ENCODE measurements at places on chromosomes 3 and 15.

DNA sequence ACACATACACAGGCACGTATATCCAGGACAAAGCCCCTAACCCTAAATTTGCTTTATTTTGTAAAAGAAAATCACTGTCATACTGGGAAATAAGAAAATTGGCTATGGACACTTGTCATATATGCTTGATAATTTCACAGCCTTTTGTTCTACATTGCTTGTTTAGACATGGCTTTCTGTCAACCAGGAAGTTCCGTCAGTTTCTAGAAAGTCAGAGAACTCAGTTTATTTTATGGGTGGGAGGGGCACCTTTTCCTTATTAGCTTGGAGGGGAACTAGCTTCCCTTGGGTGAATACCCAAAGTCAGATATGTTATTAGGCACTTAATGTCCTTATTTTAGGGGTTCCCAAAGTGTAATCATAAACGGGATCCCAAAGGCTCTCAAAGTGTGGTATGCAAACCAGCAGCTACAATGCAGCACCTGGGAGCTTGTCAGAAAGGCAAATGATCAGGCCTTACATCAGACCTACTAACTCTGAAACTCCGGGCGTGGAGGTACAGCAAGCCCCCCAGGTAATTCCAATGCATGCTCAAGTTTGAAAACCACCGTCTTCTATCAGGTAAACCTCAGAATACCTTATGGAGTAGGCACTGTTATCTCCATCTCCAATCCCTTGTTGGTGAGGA is 50.1 kb downstream of the CADPS start:
- DNase-seq, result no peak

- DNase-seq, result no peak
Measured at GRCh38 chr15:56736881-56737707, 3.8 kb upstream of the ZNF280D start.

DNA sequence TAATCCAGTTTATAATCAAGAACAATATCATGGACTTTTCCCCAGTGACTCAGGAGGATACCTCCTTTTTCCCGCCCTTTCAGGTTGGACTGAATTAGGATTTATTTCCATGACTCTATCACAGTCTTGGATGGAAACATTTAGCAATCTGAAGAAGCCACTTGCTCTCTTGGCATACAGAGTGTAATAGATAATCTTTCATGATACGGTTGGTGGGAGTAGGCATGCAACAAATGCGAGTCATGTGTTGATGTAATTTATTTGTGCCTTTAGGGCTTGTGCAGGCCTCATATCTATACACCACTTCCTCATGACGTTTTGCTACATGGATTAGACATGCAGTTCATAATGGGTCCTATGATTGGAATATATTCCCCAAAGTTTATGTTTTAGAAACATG is 54.2 kb upstream of the MCTP2 start:
- DNase-seq, result no peak

GRCh38 chr3:1404270-1404962 is 311.6 kb downstream of the CNTN6 start:
- peak; percentile 66 for DNase-seq

DNA sequence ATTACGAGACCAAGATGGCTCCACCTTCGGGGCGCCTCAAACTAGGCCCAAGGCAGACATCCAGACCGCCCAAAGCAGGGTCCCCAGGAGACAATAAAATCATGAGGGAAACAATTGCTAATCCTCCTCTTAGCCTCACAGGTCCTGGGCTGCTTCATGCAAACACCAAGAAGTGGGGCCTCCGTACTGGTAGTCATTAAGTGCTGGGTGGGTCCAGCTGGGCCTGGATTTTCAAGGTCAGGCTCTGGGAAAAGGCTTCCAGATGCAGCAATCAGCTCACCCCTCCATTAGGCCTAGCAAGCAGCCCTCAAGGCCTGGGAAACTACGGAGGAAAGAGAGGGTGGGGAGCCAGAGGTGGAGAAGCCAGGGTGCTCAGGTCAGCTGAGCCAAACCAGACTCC is 634 bp downstream of the FBXL22 start:
- DNase-seq, result no peak

- DNase-seq, result no peak
Measured at GRCh38 chr3:23239211-23240068, 36.3 kb downstream of the UBE2E2 start.

DNA sequence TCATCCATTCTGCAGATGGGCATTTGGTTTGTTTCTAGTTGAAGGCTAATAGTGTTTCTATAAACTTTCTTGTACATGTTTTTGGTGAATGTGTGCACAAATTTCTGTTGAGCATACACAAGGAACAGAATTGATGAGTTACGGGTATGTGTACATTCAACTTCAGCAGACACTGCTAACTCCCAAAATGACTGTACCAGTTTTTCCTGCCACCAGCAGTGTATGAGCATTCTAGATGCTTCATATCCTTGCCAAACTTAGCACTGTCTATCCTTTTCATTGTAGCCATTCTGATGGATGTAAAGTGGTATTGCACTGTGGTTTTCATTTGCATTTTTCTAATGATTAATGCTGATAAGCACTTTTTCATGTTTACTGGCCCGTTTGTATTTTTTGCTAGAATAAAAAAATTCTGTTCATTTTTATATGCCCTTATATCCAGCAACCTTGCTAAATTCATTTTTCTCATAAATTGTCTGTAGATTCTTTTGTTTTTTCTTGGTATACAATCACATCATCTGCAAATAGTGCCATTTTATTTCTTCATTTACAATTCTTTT is 110.2 kb downstream of the ATP1B3 start:
- no peak for DNase-seq

- DNase-seq, result no peak
Measured at GRCh38 chr3:43180027-43180426, 74.1 kb upstream of the POMGNT2 start.

DNA sequence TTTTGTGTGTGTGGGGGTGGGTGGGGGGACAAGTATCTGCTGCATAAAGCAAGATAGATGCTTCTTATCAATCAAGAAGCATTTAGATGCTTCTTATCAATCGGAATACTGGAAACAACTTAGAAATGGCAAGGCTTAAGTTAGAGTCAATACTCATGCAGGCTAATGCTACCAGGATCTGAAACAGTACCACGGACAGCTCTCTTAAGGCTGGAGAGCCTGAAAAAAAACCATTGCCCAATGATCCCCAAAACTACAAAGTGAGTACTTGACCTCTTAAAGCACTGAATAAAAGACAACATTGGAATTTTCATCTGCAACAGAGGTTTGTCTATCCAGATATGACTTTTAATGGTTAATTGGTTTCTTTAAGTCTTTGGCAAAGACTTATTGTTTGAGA is 262.3 kb downstream of the GAP43 start:
- DNase-seq, result no peak

- DNase-seq, result no peak
Measured at GRCh38 chr15:70556151-70556741, 207.1 kb downstream of the UACA start.

DNA sequence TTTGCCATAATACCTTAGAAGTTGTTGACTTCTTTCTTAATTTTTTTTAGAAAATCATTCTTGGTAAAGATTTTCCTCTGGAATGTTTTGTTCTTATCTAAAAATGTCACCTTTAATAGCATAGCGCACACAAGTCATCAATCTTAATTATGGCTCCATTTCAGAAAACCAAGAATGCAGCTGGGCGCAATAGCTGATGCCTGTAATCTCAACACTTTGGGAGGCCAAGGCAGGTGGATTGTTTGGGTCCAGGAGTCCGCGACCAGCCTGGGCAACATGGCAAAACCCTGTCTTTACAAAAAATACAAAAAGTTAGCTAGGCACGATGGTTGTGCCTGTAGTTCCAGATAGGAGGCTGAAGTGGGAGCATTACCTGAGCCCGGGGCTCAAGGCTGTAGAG is 125.6 kb upstream of the EOMES start:
- DNase-seq, result no peak

DNA sequence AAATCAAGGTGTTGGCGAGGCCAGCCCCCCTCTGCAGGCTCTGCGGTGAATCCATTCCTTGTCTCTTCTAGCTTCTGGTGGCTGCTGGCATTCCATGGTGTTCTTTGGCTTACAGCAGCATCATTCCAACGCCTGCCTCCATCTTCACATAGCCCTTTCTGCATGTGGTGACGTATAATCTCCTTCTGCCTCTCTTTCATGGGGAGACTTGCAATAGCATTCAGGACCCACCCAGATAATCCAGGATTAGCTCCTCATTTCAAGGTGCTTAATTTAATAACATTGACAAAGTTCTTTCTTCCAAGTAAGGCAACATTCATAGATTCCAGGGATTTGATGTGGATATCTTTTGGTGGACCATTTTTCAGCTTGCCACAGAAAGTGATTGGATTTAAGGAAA is 35.8 kb downstream of the ISG20 start:
- DNase-seq, result no peak

DNA sequence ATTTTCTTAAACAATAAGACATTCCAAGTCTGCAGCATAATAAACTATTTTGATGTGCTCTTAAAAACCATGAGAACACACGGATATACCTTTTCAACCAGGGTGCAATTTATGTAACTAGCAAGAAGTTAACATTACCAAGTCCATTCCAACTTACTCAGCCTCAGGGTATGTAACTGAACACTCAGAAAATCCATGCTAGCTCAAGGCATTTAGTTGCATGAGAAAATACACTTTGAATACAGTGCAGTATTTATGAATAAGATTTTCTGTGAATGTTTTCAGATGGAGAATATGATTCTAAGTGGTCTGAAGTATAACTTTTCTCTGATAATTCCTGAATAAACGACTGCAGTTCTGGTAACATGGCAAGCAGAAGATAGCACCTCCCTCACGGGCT is 124.3 kb downstream of the SNRK start:
- no peak for DNase-seq

GRCh38 chr3:190319660-190320059 is 2.6 kb downstream of the CLDN1 start:
- peak; percentile 75 for DNase-seq

DNA sequence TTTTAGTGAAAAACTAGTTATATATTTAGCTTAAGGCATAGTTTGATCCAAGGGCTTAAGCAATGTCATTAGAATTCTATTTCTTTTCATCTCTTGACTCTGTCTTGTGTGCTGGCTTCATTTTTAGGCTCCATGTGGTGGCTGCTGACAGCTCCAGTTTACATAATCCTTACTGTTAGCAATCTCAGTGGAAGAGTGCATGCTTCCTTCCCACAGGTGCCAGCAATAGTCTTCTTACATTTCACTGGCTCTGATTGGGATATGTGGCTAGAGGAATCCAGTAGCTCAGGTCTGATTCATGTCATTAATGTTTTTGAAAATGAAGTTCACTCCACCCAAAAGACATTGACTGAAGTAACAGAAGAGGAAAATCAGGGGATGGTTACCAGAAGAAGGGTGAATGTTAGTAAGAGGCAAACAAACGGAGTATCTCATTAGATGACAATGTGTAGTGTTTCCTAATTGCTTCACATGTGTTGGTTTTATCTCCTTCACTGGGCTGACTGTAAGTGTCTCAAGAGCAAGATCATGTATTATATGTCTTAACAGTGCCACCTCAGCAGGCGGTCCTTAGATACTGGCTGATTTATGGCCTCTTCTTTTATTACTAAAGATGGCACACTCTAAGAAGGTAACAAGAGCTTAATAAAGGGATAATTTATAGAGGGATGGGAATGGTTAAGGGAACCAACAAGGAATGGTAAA is 25.6 kb upstream of the TCF12 start:
- DNase-seq, result no peak

DNA sequence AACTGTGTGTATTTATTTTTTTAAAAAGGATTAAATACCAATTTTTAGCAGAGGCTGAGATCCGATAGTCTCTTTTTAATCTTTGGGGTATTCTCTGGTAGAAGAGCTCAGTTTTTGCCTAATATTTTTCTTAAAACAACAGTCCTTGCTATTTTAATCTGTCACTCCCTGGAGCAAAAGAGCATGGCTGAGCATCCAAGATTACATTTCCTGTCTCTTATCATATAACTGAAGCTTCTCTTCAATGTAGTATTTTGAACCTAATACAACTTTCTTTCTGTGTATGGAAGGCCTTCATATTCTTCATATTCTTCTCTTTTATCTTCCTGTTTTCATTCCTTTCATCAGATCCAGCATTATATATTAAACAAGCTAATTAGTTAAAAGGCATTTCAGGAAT is 293.7 kb downstream of the NSUN3 start:
- DNase-seq, result no peak

GRCh38 chr3:126539558-126540250 is 15.7 kb downstream of the CHST13 start:
- DNase-seq, result no peak

DNA sequence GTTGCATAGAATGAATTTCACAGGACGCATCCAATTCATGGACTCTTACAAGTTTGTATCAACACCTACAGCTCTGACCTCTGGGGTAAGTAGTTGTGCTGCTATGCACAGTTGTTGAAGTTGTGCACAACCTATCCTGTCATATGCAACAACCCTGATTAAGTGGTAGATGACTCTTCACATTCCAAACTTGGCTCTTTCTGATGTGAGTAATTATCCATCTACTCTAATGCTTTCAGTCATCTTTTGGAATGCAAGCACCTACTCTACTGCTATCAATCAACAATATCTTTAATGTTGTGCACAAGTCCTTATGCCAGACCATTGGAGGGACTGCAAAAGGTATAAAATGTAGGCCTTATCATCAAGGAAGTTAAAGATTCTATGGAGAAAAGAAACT is 921.4 kb downstream of the MCTP2 start:
- no peak for DNase-seq

GRCh38 chr3:65170390-65171042 is 482.7 kb upstream of the ADAMTS9 start:
- DNase-seq, result no peak

DNA sequence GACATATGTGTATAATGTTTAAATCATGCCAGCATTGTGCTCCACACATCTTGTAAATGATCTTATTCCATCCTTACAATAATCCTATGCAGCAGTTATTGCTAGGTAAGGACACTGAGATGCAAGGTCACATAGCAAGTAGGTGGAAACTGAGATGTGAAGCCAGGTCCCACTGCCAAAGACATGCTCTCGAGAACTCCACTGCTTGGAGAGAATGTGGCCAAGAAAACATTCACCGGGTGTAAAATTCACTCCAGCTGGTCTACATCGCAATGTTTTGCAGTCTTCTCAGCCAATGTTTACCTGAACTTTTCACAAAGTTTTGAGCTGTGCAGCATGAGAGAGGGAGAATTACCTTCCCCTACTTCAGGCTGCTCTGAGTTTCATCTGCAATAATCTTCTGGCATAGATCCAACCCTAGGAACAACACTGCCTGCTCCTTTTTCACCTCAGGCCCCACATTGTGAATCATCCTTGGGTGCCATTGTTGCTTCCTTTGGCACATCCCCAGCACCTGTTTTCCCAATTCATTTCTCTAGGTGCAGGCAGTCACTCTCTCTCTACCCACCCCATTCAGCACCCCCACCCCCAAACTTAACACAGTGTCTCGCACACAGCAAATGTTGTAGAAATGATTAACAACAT is 53.5 kb upstream of the PRTG start:
- DNase-seq, result no peak

GRCh38 chr3:108008931-108009639 is 81.7 kb downstream of the CD47 start:
- no peak for DNase-seq

DNA sequence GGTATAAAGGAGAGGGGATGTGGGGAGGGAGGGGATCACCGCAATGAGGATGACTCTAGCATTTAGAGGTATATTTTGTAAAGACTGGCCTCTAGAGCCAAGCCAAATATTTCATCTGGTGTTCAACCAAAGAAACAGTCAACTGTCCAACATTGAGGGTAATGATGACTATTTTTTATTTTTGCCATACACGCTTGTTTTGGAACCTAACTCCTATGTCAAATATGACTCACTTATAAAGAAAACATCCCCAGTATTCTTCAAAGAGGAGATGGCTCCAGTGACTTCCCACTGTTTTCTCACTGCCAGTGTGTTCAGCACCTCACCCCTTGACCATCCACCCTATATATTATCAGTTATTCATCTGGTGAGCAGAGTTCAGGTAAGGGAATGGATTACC is 77.3 kb downstream of the WNT5A start:
- DNase-seq, result no peak

Measured in NCI-H345 (cell line).